ENCODE measurements at places on chromosomes 7 and 10.

- no peak for DNase-seq
Measured at GRCh38 chr7:66913118-66914037, 7.6 kb upstream of the TMEM248 start.

- DNase-seq: no peak
Measured at GRCh38 chr10:86500846-86501245, 20.7 kb downstream of the WAPL start.

- no peak for DNase-seq
Measured at GRCh38 chr10:130711072-130711471, 574.9 kb downstream of the GLRX3 start.

DNA sequence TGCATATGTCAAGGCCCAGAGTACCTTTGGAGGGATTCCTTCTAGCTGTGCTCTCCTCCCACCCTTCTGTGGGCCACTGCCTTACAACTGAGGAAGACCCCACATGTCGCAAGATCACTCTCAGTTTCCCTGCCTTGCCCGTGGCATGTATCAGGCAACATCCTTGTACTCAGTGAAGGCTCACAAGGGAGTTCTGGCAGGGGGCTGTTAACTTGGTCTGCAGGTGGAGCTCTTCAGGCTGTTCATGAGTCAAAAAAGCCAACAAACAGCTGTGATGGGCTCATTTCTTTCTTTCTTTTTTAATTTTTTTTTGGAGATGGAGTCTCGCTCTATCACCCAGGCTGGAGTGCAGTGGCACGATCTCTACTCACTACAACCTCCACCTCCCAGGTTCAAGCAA, 513.0 kb upstream of the ANKRD30A start:
- no peak for DNase-seq
